Dermis microvascular lymphatic vessel endothelial cell (primary cell): ENCODE measurements at places on chromosomes 12 and 14.

DNA sequence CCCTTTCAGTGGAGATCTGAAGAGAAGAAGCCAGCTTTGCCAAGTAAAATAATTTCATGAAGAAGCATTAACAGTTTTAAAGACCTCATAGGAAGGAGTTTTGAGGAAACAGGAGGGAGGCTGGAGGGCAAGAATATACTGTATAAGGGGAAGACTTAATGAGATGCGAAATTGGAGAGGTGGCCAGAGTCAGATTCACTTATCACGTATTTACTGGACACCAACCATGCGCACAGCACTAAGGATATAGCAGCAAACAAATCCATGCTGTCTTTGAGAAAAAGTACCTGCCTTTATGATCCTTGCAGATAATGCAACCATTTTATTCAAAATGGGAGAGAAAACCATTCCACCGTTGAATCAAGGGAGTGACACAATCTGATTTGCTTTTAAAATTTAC lies 100.3 kb downstream of the ERC1 start:
- no peak for DNase-seq

DNA sequence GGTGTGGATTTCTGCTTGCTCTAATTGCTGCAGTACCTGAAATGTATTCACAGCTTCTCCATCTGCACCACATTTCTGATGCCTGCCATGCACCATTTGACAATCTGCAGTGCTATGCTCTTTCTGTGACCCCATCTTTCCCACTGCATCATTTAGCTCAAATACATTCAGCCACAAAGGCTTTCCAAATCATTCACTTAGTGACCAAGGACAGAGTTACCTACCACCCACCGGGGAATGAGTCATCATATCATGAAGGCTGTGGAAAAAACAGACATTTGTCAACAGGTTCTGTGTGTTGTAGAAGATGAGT lies 465.5 kb upstream of the ATP2B1 start:
- peak; percentile 5 for DNase-seq

DNA sequence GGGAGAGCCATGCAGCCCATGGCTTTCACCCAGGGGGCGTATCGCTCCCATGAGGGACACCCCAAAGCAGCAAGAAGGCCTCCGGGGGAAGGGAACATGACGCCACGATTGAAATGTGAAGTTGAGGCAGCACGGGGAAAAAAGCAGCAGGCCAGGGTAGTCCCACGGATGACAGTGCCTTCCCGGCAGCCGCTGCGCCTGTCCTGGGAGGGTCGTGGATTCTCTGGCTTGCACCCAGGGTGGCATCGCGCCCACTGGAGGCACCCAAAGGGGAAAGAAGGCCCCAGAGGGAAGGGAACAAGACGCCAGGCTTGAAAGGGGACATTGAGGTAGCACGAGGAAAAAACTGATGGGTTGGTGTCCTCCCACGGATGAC lies 161.6 kb upstream of the ALG10B start:
- DNase-seq: no peak

- peak; percentile 40 for DNase-seq
Measured at GRCh38 chr14:38309522-38310277, 53.8 kb upstream of the CLEC14A start.

GRCh38 chr12:2958432-2959191 lies 585 bp upstream of the TEAD4 start:
- DNase-seq: no peak

DNA sequence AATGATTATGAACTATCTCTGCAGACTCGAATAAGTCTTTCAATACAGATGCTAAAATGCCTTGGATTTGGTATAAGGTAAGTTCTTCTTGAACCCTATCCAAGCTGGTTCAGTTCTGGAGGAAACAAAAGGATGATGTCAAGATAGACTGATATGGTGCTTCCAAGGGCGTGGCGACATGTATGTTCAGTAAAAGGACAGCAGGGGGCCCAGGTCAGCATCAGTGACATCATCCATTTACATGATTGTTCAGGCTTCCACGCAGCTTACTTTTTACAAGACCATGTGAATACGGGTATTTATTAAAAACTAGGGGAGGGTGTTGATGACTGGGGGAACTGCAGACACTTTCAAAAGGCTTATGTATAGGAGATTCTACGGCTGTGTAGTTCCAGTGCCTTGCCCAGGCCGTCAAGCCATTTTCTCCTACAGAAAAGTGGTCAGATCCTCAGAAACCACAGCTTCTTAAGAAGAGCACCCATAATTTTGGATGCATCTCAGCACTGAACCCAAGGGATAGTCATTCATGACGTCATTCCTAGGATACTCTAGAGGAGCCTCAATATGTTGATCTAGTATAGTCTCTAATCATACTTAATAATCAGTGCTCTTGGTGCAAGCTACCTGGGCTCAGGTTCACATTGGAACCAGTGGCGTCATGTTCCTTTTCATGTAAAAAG lies 527.7 kb downstream of the FUT8 start:
- no peak for DNase-seq

- DNase-seq: no peak
Measured at GRCh38 chr14:50082308-50082742, 34.0 kb downstream of the VCPKMT start.

DNA sequence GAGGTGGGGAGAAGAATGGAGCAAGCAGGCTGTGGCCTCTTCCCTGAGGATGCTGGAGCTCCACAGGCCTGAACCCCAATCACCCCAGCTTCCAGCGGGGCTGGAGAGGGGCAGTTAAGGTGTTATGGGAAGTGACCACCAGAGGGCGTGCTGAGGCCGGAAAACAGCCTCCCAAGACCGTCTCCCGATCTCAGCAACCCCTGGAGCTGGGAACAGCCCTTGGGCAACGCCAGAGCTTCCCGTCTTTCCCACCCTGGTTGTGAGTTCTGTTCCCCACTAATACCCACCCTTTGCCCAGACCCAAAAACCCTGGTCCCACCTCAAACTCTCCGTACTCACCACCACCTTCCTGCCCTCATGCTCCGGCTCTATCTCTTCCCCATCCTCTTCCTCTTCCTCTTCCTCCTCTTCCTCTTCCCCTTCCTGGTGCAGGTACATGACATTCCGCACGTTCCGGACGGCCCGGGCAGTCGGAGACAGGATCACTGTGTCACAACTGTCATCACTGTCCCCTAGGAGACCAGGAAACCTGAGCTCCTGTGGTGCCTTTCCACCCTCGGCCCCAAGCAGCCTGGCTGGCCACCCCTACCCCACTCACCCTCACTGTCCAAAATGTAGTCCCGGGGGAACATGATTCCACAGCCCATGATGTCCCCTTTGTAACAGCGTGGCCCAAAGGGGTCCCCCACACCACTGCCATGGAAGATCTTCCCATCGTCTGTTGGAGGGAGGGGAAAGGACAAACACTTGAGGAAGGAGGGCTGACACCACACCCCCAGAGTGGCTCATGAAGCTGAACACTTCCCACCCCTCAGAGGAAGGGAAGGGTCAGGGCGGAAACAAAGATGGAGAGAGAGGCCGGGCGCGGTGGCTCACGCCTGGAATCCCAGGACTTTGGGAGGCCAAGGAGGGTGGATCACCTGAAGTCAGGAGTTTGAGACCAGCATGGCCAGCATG lies 12.9 kb downstream of the SPRYD3 start:
- DNase-seq: peak; percentile 80

GRCh38 chr12:75701859-75702258 lies 190.4 kb upstream of the KRR1 start:
- no peak for DNase-seq
